ENCODE measurements at places on chromosomes 11 and 22.
A peak's percentile ranks its signal among the peaks of the same experiment; 100 is the strongest.

- no peak for DNase-seq
Observed at GRCh38 chr22:25843660-25844405, 101.8 kb downstream of the MYO18B start.

DNA sequence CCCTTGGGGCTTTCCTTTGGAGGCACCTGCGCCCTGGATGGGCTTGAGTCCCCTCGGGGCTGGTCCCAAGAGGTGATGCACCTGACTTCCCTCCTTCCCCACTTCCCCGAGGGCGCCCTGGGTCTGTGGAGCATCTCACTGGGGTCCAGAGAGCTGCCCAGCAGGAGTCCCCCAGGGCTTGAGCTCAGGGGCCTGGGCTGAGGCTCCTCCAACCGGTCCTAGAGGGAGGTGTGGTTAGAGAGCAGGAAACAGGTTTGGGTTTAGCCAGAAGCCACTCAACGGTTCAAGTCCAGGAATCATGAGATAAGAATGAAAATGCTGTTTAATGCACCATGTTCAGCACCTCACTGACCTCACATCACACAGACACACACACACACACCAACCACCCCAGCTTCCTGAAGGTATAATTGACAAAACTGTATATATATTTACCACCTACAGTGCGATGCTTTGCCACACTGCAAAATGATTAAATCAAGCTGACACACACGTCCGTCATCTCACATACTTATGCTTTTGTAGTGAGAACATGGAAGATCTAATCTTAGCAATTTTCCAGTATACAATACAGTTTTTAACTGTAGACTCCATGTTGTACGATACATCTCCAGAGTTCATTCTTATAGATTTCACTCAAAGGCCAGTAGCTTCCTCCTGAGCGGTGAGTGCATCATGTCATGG, 628 bp upstream of the IGLL1 start:
- DNase-seq: no peak

GRCh38 chr11:93512949-93513667, 30.1 kb downstream of the SMCO4 start:
- no peak for DNase-seq

- DNase-seq: no peak
Observed at GRCh38 chr22:26889802-26890201, 232.4 kb downstream of the MIAT start.

GRCh38 chr22:50274311-50274710, 4.1 kb upstream of the MAPK11 start:
- no peak for DNase-seq

GRCh38 chr11:110077831-110078325, 15.3 kb upstream of the ZC3H12C start:
- DNase-seq: peak; percentile 63

- no peak for DNase-seq
Observed at GRCh38 chr11:132909021-132909606, 623.2 kb downstream of the OPCML start.

GRCh38 chr11:82992223-82992622, 79.5 kb downstream of the RAB30 start:
- DNase-seq: no peak

- no peak for DNase-seq
Observed at GRCh38 chr11:99522467-99523173, 501.9 kb downstream of the CNTN5 start.

- no peak for DNase-seq
Observed at GRCh38 chr11:119505861-119506260, 82.9 kb upstream of the THY1 start.

GRCh38 chr11:17598700-17599459, 51.8 kb downstream of the OTOG start:
- DNase-seq: peak; percentile 85

GRCh38 chr11:20041499-20041898, 118.8 kb downstream of the DBX1 start:
- no peak for DNase-seq

- peak; percentile 54 for DNase-seq
Observed at GRCh38 chr11:117232911-117233409, 489 bp downstream of the RNF214 start.

- no peak for DNase-seq
Observed at GRCh38 chr11:92311616-92312449, 87.2 kb downstream of the FAT3 start.

DNA sequence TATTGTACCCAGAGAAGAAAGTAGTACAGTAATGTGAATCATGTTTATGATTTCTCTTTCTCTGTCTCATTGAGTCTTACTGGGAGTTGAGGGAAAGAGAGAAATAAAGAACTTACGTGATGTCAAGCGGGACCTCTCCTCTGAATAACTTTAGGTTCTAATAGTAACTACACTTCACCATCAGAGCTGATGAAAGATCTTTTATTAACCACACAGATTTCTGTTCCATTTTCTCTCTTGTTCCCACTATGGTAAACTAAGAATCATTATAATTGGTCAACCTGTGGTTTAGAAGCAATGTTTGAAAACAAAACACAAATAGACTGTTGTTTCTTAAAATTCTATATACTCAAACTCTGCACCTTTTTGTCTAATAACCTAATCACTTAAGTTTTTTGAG, 142.3 kb downstream of the ELP4 start:
- no peak for DNase-seq

DNA sequence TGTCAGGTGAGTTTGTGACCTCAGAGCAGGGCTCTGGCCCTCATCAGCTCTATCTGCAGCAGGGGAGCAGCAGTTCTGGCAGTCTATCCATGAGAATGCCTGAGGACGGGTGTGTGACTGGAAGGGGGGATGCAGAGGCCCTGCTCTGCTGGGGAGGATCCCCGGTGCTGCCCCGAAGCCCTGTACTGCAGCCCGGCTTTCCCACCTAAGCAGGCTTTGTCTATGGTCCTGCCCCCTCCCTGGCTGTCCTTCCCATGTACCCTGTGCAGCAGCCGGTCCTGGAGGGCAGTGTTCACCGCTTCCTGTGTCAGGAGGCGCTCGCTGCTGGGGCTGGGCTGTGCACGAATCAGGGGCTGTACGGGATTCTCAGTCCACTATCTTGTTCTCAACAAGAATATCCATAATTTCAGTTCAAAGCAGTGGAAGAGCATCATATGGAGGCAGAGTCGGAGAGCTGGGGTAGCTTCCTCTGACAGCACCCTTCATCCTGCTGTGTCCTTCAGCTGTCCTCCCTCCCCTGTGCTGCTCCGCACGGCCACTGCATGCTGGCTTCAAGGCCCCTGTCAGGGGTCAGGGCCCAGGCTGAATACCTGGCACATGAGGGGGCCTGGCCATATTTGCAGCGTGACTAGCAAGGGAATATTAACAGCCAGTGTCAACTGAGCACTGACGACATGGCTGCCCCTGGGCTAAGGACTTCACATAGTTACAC, 125.2 kb downstream of the CTTN start:
- no peak for DNase-seq

DNA sequence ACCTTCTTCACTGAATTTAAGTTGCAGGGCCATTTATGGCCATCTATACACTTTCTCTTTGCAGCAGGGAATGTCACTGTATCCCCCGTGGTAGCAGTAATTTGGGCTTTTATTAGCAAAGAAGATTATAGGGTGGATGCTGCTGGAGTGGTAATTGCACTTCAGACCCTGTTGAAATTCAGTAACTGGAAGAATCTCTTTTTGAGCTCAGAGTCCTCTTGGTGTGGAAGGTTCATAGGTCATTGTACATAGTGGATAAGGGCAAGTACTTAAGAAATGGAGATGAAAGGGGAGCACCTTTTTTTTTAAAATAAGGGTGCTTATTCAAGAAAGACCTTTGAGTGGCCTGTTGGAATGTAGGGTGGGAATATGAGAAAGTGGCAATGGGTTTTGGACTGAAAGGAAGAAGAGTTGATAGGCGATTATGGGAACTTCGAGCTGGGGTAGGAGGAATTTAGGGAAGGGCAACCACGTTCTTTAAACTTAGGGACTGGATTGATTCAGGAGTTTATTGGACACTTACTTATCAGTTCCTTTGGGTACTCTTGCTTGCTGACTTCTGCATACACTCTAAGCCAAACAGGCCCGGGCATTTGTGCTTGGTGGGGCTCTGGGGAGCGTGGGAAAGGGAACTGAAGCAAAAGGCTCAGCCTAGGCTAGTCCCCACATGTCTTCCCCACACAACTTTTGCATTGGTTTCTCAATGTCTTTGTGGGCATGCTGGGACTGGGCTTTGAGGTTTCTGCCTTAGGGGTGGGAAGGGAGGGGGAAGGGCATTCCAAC, 26.5 kb downstream of the CTNND1 start:
- DNase-seq: peak; percentile 73

GRCh38 chr11:119374632-119375336, 6.7 kb downstream of the USP2 start:
- DNase-seq: no peak

- DNase-seq: peak; percentile 57
Observed at GRCh38 chr11:121368364-121369240, 76.0 kb downstream of the SC5D start.

GRCh38 chr11:112620621-112621394, 340.4 kb upstream of the NCAM1 start:
- DNase-seq: peak; percentile 91

DNA sequence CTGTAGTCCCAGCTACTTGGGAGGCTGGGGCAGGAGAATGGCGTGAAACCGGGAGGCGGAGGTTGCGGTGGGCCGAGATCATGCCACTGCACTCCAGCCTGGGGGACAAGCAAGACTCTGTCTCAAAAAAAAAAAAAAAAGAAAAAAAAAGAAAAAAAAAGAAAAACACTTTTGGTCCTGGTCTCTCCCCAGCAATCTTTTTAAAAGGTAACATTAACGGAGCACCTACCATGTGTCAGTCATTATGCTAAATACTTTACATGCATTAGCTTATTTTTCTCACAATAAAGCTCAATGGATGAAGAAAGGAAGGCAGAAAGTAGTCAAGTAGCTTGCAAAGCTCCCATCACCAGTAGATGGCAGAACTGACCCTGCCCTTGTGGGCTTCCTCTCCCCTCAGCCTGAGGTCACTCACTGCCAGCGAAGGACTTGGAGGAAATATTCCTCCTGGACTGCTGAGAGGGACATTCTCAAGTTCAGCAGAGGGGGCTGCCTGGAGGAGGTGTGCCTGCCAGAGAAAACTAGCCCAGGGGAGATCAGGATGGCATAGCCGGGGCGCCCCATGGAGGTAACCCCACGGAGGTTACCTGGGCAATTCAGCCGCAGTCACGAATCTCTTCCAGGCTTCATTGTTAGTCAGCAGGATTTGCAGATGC, 15.5 kb downstream of the APOL3 start:
- peak; percentile 88 for DNase-seq

- DNase-seq: no peak
Observed at GRCh38 chr22:49457146-49457545, 370.5 kb downstream of the BRD1 start.

DNA sequence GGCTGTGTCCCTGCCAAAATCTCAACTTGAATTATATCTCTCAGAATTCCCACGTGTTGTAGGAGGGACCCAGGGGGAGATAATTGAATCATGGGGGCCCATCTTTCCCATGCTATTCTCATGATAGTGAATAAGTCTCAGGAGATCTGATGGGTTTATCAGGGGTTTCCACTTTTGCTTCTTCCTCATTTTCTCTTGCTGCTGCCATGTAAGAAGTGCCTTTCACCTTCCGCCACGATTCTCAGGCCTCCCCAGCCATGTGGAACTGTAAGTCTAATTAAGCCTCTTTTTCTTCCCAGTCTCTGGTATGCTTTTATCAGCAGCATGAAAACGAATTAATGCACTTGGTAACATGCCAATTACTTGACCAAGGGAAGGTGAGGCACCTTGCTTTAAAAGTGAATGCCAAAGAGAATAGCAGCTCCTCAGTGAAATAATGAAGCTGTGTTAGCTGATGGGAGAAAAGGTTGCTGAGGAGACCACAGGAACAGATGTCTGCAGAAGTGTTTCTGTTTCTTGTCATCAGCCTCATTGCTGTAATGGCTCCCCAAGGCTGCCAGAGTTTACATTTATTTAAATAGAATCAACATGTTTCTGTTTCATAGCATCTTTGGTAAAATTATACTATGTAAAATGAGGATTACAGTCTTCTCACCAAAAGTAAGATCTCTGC, 89.0 kb upstream of the CD44 start:
- DNase-seq: no peak

DNA sequence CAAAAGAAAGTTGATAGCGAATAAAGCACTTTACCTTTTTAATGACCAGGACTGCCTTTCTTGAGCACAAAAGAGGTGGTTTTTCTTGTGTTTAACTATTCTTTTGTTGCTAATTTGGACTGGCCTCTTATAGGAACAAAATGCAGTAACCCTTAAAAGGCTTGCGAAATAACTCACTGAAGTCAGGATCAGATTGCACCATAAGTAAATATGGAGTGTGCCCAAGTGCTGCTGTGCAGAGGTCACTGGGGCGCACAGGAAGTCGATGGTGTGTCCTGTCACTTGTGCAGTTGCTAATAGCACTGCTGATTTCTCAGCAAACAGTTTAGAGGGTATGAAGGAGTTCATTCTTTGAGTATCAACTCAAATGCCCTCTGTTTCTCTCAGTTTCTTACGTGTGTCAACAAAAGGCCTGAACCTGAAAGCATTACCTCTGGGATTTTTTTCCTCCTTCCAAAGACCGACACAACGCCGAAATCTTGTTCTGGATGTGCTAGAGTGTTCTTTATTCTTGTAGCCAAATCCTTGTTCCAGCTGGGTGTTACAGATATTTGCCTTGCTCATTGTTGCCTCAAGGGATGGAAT, 71.3 kb downstream of the ATXN10 start:
- no peak for DNase-seq

- DNase-seq: no peak
Observed at GRCh38 chr11:131392528-131393255, 22.3 kb downstream of the NTM start.

DNA sequence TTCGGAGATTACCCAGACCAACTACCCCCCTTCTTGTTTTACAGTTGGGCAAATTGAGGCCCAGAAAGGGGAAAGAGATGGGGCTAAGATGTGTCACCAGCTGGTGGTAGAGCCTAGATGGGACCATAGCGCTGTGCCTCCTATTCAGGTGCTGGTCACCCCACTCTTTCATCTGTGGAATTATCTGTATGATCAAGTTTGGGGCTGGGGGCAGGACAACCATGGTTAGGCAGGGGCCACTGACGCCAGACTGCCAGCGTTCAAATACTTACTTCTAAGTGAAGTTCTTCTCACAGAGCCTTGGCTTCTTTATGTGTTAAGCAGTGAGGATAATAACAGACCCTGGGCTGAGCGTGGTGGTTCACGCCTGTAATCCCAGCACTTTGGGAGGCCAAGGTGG, 55.9 kb downstream of the IGLL1 start:
- no peak for DNase-seq

DNA sequence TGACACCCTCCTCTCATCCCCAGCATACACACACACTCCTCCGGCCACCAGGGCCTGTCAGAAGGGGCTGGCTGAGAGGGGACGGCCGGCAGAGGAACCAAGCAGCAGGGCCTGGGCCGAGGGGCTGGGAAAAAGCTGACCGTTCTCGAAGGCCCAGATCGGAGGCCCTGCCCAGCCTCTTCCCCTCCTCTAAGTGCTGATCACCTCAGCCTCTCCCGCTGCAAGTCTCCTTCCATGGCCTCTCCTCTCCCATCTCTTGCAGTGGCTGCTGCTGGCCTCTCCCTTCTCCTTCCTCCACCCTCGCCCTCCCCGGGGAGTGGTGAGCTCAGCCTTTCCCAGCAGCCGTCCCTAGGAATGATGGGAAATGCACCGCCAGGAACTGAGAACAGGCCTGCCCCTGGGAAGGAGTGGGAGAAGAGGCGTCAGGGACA, 39.6 kb downstream of the ARRB1 start:
- no peak for DNase-seq

Data from islet precursor cell (in vitro differentiated cells).